ENCODE measurements at places on chromosomes 1 and 21.

GRCh38 chr1:27592931-27593677 lies 10.8 kb downstream of the AHDC1 start:
- no peak for DNase-seq

GRCh38 chr1:3954170-3955169 lies 54.4 kb upstream of the C1orf174 start:
- no peak for DNase-seq

- DNase-seq, result peak; percentile 12
Measured at GRCh38 chr1:226661965-226662364, 77.1 kb downstream of the ITPKB start.

- no peak for DNase-seq
Measured at GRCh38 chr1:33335020-33335419, 14.1 kb upstream of the A3GALT2 start.

DNA sequence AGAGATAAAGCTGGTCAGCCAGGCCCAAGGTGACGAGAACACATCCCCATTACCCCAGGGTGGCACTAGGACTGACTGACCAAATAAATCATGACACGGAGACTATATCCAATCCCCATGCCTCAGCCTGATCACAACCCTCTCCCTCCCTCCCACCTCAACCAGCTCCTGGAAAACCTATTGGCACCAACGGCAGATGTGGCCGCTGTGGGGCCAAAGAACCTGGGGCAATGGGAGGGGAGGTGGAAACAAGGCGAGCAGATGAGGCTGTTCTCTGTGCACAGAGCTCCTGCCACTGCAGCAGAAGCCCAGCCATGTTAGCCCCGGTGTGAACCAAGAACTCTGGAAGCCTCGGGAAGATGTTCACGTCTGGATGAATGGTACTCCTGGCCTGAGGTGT lies 77.6 kb downstream of the CD247 start:
- DNase-seq, result no peak

DNA sequence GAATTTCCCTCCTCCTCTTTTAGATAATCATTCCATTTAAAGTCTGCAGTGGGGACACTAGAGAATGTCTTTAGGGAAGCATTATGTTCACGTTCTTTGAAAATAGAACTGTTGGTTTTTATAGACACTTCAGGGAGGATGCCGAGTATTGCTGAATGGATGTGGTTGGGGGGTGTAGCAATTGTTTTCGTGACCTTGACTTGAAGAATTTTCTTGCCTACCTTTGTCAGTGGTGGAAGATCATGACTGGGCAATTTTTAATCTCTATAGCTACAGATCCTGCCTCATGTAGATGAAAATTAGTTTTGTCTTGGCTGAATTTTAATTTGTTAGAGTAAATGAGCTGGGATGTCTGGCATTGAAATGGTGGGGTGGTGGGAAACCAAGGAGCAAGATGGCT lies 3.8 kb downstream of the SMG7 start:
- no peak for DNase-seq

- peak; percentile 94 for DNase-seq
Measured at GRCh38 chr1:153536012-153536670, 350 bp upstream of the S100A6 start.

All from HFFc6 (cell line).